ENCODE measurements at places on chromosomes 16 and 17.

- no peak for DNase-seq
Measured at GRCh38 chr17:27576477-27577083, 54.4 kb upstream of the LGALS9 start.

DNA sequence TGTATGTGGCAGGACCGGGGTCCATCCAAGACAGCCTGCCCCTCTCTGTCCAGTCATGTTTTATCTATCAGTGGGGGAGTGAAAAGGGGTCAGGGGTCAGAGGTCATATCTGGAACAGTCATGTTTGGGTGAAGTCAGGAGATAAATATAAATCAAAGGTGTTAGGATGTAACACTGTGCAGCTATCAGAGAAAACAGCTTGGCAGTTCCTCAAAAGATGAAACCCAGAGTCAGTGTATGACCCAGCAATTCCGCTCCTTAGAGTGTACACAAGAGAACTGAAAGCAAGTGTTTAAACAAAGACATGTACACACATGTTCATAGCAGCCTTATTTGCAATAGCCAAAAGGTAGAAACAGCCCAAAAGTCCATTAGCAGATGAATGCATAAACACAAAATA, 361.3 kb downstream of the FOXL1 start:
- DNase-seq: no peak

DNA sequence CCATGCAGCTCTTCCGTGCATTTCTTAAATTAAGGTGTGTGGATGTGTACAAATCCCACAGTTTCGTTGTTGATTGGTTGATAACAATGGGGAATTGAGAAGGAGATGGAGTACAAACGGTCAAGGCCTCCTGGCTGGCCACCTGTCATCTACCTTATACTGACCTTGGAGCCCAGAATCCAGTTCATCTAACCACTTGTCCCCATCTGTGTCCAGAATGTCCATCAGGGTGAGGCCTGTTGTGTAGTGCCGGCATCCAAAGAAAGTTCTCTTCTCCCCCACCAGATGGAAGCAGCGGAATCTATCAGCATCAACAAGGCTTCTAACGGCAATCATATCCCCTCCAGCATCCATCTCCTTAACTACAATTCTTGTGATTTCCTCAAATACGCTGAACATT, 1.5 kb downstream of the GSDMB start:
- no peak for DNase-seq

DNA sequence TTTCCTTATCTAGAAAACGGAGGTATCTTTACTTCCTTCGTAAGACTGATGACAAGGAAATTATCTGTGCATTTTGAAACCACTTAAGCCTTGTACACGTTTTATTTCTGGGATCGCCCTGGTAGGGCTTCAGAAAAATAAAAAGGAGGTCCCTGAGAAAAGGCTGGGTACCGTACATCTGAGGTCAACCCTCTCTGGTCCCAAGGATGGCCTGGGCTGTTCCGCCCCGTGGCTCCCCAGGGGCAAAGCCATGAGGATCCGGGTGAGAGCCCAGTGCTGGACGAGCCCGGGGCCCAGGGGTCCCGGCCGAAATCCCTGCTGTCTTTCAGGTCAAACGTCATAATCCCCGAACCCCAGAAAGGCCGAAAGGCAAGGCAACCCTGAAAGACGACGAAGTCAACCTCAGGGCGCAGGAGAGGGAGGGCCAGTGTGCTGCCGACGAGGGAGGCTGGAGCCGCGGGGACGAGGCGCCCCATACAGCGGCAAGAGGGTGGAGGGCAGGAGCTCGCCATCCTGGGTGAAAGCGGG, 656 bp upstream of the FUS start:
- DNase-seq: no peak

DNA sequence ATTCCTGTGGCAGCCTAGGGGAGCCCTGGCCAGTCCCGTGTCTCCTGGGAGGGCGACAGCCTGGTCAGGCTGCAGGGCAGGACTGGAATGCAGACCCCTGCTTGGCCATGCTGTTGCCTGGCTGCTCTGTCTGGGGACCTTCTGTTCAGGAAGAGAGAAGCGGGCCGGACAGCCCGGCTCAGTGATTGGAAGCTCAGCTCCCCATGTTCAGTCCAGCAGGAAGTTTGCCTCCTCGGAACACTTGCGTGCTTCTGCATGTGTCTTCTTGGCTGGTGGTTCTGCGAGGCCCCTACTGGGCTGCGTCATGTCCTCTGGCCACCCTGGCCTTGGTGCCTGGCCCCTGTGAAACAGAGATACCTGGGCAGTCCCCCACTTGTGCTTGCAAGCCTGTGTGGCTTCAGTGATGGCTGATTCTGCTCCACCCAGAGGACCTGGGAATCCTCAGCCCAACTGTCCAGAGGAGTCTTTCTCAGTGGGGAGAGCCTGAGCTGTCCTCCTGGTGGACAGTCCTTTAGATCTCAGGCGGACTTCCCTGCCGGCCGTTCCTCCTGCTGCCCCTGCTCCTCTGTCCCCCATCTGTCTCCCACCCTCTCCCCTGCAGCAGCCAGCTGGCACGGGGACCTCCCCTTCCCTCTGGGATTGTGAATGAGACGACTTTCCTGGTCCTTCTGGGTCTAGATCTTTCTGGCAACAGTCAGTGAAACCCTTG, 279.5 kb downstream of the SEC14L1 start:
- no peak for DNase-seq

GRCh38 chr16:4700380-4700996, 7.1 kb downstream of the NUDT16L1 start:
- no peak for DNase-seq

- DNase-seq: no peak
Measured at GRCh38 chr17:65278050-65278819, 141.1 kb downstream of the RGS9 start.

DNA sequence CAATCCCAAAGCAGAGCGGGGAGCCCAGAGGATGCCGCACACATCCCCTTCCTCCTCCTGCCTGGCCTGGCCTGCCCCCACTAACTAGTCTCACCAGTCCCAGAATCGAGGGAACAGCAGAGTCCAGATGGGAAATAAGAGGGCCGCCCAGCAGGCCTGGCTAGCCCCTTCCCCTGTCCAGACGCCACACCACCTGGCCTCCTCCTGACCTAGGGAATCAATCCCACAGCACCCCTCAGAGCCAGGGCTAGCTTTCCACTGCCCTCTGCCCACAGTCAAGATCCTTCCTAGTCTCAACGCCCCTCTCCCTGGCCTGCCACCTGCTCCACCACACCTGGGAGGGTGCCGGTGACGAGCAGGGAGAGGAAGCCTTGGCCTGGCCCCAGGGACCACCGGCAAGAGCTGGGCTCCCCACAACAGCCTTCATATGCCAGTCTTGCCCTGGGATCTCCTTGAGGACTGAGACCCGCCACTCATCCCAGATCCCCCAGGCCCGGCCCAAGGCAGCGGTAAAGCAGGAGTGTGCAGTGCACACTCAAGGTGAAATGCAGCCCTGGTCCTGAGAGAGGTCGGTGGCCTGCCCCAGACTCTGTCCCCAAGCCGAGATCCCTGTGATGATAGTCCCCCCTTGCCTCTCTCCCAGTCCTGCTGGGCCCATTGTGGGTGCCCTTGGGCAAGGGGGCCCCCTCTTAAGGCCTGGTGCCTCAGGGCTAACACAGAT, 27.9 kb downstream of the KATNB1 start:
- no peak for DNase-seq

DNA sequence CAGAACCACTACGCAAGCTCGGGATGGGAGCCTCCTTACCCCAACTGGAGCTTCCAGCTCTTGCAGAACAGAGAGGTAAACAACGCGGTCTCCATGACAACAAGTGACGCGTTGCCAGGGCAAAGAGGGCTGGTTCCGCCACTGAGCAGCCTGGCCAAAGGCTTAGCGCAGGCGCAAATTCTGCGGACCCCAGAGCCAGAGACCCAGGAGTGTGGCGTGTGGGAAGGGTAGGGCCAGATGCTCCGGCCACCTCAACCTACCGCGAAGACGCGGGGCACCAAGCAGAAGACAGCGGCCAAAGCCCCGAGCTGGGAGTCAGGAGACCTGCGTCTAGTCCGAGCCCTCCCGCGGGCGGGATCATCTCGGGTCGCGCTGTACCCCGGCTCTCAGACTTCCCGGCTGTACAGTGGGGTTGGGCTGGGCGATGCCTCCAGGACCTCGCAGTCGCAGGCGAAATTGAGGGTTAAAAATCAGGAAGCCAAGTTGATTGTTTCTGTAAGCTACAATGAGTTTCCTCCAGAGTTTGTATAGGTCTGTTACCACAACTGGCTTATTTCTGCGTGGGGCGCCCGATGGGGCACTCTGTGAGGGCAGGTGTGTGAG, at the start of gene TEKT1:
Gene TEKT1, minus strand, starts transcription at position 69 of the 603 bp plus-strand sequence. CDS start 1,353 bp downstream, outside the sequence.
- peak; percentile 50 for DNase-seq

DNA sequence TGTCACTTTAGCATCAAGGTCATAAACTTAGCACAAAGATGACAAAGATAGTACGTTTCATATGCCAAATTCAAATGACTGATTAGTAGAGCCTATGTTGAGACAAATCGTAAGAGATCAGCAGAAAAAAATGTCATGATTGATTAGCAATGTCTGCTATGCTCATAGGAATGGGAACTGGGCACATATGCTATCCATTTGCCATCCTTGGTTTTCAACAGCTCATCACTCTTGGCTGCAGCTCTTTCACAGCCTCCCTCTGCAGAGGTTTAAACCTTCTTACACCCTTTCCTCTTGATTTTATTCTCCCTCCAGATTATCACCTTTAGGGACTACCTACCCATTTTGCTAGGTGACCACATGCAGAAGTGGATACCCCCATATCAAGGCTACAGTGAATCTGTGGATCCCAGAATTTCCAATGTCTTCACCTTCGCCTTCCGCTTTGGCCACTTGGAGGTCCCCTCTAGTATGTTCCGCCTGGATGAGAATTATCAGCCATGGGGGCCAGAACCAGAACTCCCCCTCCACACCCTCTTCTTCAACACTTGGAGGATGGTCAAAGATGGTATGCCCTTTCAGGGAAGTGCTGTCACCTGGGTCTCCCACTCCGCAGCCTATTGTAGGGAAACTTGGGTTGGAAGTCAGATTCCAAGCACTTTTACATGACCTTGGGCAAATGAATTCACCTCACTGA, 16.2 kb downstream of the MPO start:
- no peak for DNase-seq

DNA sequence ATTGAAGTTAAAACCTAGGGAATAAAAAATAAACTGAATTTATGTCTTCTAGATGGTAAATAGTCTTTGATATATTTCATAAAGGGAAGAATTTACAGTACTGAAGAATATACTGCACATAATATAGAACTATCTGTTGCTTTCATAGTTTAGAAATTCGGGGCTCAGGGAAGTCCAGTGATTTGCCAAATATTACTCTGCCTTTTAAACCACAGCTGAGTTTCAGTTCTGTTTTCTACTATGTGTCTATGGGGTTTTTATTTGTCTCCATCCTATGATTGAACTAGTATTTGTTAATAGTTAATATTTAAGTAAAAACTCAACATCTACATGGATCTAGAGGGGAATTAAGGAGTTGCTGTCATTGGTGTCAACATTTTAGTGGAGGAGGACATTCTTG, 715.0 kb upstream of the CDH8 start:
- DNase-seq: no peak

GRCh38 chr17:63698381-63698885, 1.5 kb downstream of the LIMD2 start:
- no peak for DNase-seq

- no peak for DNase-seq
Measured at GRCh38 chr17:20965492-20965891, 77.3 kb downstream of the USP22 start.

GRCh38 chr17:42270596-42270995, 5.6 kb downstream of the STAT5B start:
- DNase-seq: no peak

GRCh38 chr16:5922686-5923085, 825.1 kb upstream of the EEF2KMT start:
- no peak for DNase-seq

- DNase-seq: no peak
Measured at GRCh38 chr16:81500833-81501521, 56.4 kb downstream of the CMIP start.

- DNase-seq: no peak
Measured at GRCh38 chr17:78898075-78898836, 4.7 kb downstream of the CEP295NL start.

- no peak for DNase-seq
Measured at GRCh38 chr17:81368161-81369022, 26.9 kb upstream of the BAHCC1 start.

GRCh38 chr17:82776454-82776853, 24.6 kb downstream of the TBCD start:
- DNase-seq: peak; percentile 60

DNA sequence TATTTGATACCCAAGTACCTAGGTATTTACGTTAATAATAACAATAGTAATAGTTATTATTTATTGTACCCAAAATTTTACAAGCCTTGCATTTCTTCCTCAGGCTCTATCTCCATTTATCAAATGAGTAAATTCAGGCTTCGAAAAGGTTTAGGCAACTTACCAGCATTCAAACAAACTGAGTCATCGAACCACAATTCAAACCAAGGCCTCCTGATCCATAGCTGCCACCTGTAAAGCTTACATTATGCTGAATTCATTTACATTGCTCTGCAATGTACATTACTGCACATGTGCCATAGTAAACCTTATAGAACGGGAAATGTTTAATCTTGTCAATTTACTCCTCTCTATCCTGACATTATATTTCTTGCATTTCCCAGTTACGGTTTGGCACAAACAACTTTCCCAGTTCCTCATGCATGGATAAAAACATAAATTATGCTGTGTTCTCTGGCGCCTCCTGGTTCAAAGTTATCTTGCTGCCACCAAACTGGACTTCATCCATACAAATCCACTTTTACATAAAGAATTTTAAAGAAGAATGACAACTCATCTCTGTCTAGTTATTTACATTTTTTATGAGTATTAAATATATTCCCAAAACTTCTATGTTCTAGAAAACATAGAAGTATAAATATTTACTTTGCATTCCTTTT, 360.6 kb upstream of the SOX9 start:
- DNase-seq: no peak

GRCh38 chr17:15465045-15465701, 2.2 kb downstream of the CDRT4 start:
- no peak for DNase-seq

- DNase-seq: no peak
Measured at GRCh38 chr17:13003454-13003851, 14.4 kb downstream of the ELAC2 start.

- no peak for DNase-seq
Measured at GRCh38 chr17:60819447-60820130, 141.9 kb downstream of the BCAS3 start.

GRCh38 chr17:58759522-58759921, 3.9 kb downstream of the PPM1E start:
- no peak for DNase-seq

DNA sequence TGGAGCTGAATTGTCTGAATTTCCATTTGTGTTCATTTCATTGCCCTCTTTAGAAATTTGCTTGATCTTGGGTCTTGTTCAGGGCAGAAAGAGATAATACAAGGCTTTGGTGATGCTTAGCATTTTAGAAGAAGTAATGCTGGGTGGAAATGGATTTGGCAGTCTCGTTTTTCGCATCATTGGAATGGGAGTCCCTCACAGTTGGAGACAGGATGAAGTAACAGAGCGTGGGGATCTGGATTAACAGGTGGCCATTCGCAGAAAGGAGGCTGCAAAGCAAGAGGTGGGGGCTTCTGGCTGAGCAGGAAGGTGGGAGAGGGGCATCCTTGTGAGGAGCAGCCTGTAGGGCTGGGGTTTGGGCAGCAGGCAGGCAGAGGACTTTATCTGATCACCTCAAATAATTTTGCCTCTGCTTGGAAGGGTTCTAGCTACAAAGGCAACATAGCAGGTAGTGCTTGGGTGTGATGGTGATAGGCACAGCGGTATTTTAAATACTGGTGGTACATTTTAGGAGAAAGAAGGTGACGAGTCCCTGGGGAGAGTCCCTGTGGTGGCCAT, 17.0 kb downstream of the KSR1 start:
- no peak for DNase-seq

- peak; percentile 52 for DNase-seq
Measured at GRCh38 chr16:17476414-17477259, 5.9 kb upstream of the XYLT1 start.

All from CD8-positive, alpha-beta T cell (primary cell).